ENCODE measurements at places on chromosomes 3 and 15.

DNA sequence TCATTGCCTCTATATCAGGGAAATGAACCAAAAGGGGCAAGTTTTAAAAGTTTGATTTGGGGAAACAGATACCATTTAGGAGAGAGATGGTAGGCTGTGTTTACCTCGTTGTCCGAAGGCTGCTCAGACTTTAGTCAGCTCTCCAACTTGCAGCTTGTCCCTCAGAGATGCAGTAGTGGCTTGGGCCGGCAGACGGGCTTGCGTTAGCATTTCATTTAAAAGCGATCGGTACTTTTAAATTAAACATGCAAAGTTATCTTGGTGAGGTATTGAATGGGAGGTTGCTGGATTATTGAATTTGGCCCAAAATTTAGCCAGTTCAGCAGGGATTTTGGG is 26.2 kb downstream of the EEFSEC start:
- DNase-seq: no peak

- DNase-seq: no peak
Measured at GRCh38 chr3:58051196-58051595, 43.0 kb downstream of the FLNB start.

DNA sequence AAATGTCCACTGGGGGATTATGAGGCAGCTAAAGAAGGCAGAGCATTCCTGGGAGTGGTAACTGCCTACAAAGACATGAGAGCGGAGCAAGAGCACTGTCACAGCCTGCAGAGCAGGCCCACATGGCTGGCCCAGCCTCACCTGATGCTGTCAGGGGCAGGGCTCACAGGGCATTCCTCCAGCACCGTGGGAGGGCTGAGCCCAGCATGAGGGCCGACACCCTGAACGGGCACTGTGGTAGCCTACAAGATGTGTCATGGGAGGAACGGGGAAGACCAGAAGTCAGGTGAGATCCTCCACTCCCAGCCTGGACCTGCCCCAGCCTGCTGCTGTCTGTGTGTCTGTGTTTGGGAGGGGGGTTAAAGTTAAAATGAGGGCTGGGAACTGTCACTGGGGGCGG is 30.1 kb downstream of the CCDC12 start:
- DNase-seq: no peak

GRCh38 chr15:32952901-32953532 is 235.2 kb downstream of the GREM1 start:
- peak; percentile 53 for DNase-seq

DNA sequence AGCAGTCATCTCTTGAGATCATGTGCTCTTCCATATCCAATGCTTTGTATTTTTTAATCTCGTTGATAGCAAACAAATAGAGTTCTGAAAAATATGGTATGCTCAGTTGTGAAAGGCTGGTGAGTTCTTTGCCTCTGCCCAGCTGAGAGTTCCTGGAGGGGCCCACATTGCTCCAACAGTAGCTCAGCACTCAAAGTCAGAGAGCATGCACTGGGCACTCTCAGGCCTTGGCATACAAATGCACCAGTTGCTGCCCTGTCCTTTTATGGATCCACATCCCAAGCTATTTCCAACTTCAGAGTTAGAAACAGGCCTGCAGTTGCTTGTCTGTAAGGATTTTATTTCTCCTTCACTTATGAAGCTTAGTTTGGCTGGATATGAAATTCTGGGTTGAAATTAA is 181.7 kb upstream of the CHRNA7 start:
- no peak for DNase-seq

DNA sequence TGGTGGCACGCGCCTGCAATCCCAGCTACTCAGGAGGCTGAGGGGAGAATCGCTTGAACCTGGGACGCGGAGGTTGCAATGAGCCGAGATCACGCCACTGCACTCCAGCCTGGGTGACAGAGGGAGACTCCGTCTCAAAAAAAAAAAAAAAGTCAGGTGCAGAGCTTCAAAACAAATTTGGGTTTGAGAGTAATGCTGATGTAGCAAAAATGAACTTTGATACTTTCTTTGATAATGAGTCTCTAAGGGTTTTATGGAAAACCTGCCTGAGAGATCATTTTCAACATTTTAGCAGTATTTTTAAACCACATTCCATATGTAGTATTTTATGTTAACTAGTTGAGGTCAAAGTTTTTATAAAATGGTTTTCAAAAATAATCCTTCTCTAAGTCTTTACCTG is 14.5 kb downstream of the EIF5A2 start:
- DNase-seq: no peak

GRCh38 chr3:133693821-133694220 is 32.1 kb upstream of the TOPBP1 start:
- DNase-seq: no peak

DNA sequence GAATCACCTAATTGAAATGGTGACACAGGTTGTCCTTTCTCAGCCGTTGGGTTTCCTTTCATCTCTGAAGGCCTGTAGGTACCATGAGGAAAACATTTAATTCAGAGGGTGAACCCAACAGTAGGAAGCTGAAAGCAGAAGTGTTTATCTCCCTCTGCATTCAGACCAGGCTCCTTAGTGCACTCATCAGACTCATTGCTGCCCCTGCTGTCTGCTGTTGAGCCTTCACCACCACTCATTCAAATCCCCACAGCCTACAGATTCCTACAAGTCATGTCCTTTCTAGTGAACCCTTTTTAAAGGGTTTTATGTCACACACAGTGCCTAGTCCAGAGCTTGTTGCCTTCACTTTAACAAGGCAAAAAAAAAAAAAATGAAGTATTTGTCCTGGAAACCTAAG is 13.4 kb downstream of the WDR48 start:
- no peak for DNase-seq

DNA sequence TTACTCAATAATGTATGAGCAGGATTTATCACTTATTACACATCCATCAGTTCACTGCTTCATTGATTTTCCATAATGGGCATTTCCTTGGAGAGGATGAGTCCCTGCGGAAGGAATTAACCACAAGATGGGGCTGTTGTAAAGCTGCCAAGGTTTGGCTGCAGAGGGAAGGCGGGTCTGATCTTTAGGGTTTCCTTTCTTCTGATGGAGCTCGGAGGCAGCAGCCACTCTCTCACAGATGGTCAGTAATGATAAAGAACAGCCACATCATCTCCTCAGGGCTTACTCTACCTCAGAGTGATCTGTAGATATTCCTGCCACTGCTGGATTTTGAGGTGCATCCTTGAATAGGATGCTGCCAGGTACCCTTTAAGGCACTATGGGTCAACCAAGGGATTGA is 115.2 kb downstream of the USP13 start:
- no peak for DNase-seq

- no peak for DNase-seq
Measured at GRCh38 chr3:152254041-152254440, 14.7 kb upstream of the MBNL1 start.

All from left hindlimb (tissue), 1 donor.